ENCODE measurements at places on chromosomes 12 and 14.

GRCh38 chr12:67701121-67701520 lies 52.6 kb downstream of the DYRK2 start:
- DNase-seq, result no peak

DNA sequence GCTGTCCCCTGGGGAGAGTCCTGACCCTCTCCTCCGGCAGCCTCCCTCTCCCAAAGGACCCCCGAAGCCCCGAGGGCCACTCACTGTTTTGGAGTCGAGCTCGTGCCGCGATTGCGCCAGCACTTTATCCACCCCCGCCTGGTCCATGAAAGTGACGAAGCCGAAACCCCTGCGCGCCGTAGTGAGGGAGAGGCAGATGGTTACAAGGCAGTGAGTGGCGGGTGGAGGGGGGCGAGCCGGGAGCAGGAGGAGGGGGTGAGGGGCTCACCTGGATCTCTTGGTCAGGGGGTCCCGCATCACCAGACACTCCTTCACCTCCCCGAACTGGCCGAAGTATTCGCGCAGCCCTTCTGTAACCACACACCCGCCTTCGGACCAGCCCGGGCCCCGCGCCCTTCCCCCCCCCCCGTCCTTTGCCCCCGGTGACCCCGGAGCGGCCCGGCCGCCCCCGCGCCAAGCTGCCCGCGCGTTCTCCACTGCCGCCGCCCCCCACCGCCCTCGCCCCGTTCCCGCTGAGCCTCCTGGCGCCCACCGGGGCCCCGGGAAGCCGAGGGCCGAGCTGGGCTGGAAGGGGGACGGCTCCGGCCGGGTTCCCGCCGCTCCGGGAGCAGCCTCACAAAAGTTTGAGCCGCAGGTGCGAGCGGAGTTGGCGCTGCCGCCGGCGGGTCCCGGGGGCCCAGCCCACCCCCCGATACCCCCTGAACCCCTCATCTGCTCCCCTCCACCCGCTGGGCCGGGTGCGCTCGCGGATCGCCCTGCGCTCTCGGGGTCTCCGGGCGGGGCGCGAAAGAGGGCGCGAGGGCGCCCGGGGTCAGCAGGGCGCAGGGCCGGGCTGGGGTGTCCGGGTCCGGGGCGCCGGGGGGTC lies 808 bp downstream of the MSI1 start:
- DNase-seq, result no peak

- DNase-seq, result peak; percentile 89
Measured at GRCh38 chr14:44895716-44896115, 66.0 kb downstream of the KLHL28 start.

DNA sequence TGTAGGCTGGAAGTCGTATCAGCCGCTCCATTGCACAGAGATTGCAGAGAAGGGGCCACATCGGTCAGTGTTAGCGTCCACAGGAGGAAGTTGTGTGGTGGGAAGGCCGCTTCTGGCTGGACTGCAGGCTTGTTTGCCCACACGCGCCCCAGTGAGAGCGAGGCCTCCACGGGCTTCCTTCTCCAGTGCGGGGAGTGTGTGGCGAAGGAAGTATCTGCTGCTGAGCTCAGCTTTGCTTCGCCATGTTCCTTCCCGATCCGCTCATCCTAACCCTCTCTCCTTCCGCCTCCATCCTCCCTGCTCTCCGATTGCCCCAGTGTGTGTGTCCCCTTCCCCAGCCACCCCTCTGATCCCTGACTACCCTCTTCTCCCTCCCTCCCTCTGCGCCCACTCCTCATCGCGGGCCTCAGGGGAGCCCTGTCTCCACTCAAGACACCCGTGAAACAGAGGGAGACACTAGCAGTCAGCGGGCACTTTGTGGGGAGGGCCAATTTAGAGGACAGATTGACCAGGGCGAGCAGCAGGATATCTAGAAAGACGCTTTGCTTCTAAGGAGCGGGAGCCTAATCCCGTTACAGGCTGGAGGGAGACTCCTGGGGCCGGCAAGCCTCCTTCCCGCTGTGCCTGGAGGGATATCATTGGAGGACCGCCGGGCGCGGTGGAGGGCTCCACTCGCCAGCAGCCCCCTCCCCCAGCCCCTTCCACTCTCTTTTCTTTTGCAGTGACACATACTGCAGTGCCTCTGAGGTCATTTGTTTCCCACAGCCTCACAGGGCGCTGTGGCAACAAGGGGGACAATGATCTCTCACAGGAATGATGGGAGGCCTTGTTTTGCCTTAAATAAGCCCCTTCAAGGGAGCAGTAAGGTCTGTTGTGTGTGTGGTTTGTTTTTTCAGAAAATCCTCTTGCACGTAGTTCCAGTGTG lies 428.8 kb downstream of the ZFP36L1 start:
- DNase-seq, result no peak

GRCh38 chr12:108315486-108316105 lies 23.5 kb downstream of the CMKLR1 start:
- DNase-seq, result no peak

DNA sequence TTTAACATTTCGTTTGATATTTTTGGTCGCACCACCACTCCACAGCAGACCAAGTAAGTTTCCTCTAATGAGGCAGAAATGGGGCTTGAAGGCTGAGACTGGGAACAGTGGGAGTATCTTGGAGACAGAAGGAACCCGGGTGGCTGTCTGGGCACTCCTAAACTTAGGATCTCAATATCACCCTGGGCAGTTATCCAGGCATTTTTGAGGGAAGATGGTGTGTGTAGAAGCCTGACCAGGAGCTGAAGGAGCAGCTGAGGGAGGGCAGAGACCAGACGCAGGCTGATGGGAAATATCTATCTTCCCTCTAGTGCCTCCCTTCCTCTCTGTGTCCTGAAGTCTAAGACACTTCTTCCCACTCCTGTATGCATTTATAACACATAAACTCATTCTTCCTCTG lies 10.7 kb downstream of the MARS1 start:
- no peak for DNase-seq

- no peak for DNase-seq
Measured at GRCh38 chr12:27709212-27709931, 1.3 kb upstream of the MRPS35 start.

GRCh38 chr14:25411781-25412757 lies 362.1 kb upstream of the STXBP6 start:
- peak; percentile 13 for DNase-seq

DNA sequence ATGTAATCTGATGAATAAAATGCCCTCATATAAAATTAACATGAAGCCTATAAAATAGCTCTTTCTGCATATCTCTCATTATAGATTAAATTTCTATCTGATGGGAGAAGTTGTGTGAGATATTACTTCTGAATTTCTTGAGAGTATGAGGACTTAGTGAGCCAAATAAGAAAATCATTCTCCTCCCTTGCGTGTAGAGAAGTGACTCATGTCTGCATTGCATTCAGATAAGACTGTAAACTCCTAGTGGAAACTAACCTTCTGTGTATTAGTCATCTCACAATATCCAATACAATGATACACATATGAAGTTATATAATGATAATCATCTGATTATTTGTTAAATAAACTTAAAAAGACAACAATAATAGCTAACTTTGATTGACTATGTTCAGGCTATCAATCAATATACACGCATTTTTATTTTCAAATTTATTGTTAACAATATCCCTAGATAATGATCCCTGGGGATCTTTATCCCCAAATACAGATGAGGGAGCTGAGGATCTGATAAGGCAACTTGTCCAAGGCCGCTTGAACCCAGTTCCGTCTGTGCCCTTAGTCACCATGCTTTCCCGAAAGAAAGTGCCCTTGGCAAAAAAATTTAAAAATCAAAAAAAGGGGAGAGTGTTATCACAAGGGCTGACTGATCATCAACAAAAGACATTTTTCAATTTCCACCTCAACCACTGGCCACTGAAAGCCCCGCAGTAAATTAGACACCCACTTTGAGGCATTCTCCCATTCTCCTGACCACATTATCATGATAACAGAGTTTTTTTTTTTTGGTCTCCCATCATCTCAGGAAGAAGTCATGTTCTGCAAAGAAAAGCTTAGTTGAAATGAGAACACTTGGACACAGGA lies 189.2 kb upstream of the RASSF8 start:
- peak; percentile 78 for DNase-seq

DNA sequence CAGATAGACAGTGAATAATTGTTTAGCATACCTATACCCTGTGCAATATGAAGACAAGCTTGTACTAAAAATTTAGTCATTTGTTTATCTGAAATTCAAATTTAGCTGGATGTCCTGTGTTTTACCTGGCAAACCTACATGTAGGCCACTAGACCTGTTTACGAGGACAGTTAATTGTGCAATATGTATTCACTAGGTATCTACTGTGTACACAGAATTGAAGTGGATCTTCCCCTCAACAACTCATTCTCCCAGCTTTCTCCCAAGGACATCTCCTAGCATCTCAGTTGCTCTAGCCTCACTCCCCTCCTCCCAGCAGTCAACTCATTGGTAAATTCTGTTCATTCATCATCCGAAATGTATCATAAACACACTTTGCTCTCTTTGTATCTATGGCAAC lies 25.3 kb downstream of the AK7 start:
- DNase-seq, result no peak

GRCh38 chr12:6952121-6952862 lies 1.1 kb downstream of the PTPN6 start:
- no peak for DNase-seq

DNA sequence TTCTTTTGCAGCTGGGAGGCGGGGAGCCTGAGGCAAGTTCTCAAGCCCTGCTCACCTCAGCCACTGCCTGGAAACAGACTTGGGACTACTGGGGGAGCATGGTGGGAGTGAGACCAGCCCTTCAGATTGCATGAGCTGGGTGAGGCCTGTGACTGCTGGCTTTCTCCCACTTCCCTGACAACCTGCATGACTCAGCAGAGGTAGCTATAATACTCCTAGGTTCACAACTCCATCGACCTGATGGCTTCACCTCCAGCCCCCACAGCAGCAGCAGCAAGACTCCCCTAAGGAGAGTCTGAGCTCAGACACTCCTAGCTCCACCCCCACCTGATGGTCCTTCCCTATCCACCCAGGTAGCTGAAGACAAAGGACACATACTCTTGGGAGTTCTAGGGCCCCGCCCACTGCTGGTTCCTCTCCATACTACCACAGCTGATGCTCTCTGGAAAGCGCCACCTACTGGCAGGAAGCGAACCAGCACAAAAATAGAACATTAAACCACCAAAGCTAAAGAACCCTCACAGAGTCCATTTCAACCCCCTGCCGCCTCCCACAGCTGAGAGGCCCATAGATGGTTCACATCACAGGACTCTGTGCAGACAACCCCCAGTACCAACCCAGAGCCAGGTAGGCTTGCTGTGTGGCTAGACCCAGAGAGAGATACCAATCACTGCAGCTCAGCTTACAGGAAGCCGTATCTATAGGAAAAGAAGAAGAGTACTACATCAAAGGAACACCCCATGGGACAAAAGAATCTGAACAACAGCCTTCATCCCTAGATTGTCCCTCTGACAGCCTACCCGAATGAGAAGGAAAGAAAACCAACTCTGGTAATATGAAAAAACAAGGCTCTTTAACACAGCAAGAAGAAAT lies 68.7 kb downstream of the RPAP3 start:
- no peak for DNase-seq

GRCh38 chr12:123752046-123752445 lies 10.1 kb upstream of the DNAH10 start:
- DNase-seq, result no peak

- DNase-seq, result peak; percentile 25
Measured at GRCh38 chr12:77202457-77203060, 137.2 kb upstream of the E2F7 start.

- DNase-seq, result no peak
Measured at GRCh38 chr14:30403791-30404190, 155.2 kb upstream of the G2E3 start.

DNA sequence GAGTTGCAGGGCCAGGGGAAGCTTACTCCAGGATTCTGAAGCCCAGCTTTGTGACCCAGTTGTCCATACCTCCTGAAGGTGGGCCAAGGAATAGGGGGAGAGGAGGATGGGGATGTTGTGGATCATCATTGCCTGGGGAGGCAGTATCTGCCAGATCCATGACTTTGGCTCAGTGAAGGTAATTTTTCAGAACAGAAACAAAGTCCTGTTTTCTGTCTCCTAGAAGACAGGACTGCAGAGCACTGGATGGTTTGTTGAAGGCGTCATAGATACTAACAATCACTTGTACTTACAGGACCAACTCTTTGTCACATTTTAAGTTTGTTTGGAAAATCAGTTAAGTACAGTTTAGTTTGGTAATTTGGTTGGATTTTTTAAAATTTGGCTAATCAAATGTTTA lies 38.4 kb downstream of the ANO6 start:
- DNase-seq, result no peak

- peak; percentile 12 for DNase-seq
Measured at GRCh38 chr12:14828892-14829291, 14.4 kb downstream of the ART4 start.

- DNase-seq, result no peak
Measured at GRCh38 chr14:47959740-47960139, 284.3 kb upstream of the MDGA2 start.

DNA sequence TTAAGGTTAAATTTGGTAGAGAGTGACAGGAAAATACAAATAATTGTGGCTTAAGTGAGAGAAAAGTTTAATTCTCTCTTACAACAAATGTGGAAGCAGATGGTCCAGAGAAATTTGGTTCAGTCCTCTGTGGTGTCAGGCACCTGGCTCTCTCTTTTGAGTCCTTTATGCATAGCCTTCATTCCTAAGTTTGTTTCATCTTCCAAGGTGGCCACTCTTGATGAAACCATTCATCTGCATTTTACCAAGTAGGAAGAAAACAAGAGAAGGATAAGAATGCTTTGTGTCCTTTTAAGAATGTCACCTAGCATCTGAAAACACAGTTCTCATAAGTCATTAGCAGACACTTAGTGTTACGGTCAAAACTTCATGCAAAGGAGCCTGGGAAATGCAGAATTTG lies 442.5 kb downstream of the CCER1 start:
- DNase-seq, result no peak

- no peak for DNase-seq
Measured at GRCh38 chr12:124323771-124324530, 29.1 kb downstream of the RFLNA start.

GRCh38 chr14:70425354-70425753 lies 8.5 kb upstream of the SYNJ2BP start:
- no peak for DNase-seq

GRCh38 chr14:69613312-69614073 lies 2.1 kb downstream of the SUSD6 start:
- DNase-seq, result no peak

GRCh38 chr14:103073876-103074728 lies 9.9 kb upstream of the LBHD2 start:
- DNase-seq, result no peak

- DNase-seq, result no peak
Measured at GRCh38 chr12:54294953-54295566, 5.8 kb downstream of the NFE2 start.

DNA sequence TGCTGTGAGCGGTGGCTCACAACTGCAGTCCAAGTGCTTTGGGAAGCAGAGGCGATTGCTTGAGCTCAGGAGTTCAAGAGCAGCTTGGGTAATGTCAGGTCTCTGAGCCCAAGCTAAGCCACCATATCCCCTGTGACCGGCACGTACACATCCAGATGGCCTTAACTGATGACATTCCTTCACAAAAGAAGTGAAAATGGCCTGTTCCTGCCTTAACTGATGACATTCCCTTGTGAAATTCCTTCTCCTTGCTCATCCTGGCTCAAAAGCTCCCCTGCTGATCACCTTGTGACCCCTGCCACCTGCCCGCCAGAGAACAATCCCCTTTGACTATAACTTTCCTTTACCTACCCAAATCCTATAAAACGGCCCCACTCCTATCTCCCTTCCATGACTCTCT lies 48.6 kb downstream of the SLC25A47 start:
- DNase-seq, result no peak

- DNase-seq, result no peak
Measured at GRCh38 chr14:105193916-105194782, 13.0 kb upstream of the NUDT14 start.

All from AG10803 (cell line).